Cortex of kidney (tissue), 1 donor: ENCODE measurements at places on chromosomes 6 and 20.

GRCh38 chr6:43308101-43308989 is at the start of gene CRIP3:
CRIP3 (minus strand) TSS chr6:43308826; CDS start chr6:43308792, 34 bp downstream.
- DNase-seq = no peak

DNA sequence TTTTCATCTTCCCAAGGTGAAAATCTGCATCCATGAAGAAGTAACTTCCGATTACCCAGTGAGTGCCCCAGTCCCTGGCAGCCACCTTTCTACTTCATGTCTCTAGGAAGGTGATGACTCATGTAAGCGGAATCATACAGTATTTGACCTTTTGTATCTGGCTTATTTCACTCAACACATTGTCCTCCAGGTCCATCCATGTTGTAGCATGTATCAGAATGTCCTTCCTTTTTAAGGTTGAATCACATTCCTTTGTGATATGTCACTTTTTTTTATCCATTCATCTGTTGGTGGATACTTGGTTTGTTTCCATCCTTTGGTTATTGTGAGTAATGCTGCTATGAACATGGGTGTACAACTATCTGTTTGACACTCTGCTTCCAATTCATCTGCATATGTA is 176.3 kb upstream of the CDYL start:
- no peak for DNase-seq

DNA sequence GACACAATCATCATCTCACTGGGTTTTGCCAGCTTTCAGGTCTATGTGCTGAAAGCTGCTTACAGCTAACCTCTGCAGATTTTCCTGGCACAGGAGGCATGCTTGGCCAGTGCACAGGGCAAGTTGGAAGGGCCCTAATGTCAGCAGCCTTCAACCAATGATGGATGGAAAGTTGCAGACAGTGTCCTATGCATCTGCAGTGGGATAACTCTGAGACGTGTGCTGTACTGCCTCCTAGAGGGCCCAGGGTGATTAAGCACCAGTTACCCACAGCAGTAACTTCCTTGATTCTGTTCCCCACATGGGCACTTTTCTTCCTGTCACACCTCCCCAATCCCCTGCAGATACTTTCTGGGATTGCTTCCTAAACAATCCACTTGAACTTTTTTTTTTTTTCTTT is 38.6 kb downstream of the OVOL2 start:
- DNase-seq = no peak

- DNase-seq = no peak
Observed at GRCh38 chr6:54291146-54291545, 17.1 kb upstream of the TINAG start.

GRCh38 chr6:3282476-3283236 is 23.9 kb downstream of the PSMG4 start:
- no peak for DNase-seq

GRCh38 chr20:51562332-51563173 is 20.0 kb upstream of the NFATC2 start:
- DNase-seq = no peak

- no peak for DNase-seq
Observed at GRCh38 chr6:154347981-154348380, 8.6 kb downstream of the IPCEF1 start.

DNA sequence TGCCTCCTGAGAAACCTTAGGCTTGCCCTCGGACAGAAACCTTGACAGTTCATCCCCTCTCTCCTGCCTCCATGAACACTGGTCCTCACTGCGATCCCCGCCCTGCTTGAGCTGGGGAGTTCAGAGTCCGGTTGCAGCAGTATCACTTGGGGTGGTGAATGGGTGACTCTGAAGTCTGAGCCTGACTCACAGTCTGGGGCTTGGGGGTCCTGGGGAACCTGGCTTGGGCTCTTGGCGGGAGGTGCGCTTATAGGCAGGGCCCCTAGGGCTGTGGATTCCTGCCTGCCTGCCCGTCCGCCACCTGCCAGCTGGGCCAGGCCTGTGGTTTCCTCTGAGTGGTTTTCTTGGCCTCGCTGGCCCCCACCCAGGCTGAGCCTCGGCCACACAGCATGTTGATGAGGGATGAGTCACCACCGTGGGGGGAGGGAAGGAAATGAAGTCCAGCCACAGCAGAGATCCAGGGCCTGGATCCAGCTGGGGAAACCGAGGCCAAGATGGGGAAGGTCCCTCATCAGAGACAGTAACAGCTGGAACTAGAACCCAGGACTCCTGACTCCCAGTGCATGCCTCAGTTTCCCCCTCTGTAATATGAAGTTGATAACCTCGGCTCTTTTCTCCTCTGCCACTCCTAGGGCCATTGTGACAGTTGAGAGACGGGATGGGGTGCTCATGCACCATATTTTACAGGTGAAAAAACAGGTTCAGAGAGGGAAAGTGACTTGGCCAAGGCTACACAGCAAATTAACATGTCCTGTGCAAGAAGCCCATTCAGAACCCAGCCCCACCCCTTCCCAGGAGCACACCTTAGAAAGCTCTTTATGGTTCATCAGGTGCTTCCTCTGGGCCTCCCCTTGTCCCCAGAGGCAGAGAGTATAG is 9.2 kb downstream of the FOXS1 start:
- DNase-seq = no peak

- no peak for DNase-seq
Observed at GRCh38 chr6:81451787-81452186, 300.7 kb downstream of the TENT5A start.

GRCh38 chr20:37357481-37358365 is 11.8 kb downstream of the SRC start:
- DNase-seq = no peak
